ENCODE measurements at places on chromosomes 2 and 18. TPM values are rescaled to one million over a fixed set of nuclear protein-coding genes. Genes with fewer than 3 reads are reported as not detected.

Gene SPOPL
- total RNA-seq = 12.9 TPM

Gene ESPNL
- 0.52 TPM for total RNA-seq

Gene RTKN
- total RNA-seq = 19.8 TPM

Gene CD28
- 0.29 TPM for total RNA-seq

Measured in motor neuron (in vitro differentiated cells).